ENCODE measurements at places on chromosomes 16 and 17. TPM values are rescaled to one million over a fixed set of nuclear protein-coding genes. Genes with fewer than 3 reads are reported as not detected.

DNA sequence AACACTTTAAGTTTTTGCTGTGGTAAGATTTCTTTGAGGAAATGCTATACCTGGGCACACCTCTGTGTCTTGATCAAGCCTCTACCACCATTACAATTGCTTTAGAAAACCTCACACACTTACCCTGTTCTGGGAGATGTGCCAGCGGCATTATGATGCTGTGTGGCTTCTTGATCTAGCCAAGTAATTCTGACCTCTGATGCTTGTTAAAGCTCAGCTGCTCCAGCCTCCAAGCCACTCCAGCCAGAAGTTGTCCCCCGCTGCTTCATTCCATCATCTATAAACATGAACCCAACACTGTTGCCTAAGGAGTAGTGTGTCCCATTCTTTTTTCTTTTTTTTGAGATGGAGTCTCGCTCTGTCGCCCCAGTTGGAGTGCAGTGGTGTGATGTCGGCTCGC is 60.1 kb downstream of the CYLD start:
- DNase-seq: no peak

DNA sequence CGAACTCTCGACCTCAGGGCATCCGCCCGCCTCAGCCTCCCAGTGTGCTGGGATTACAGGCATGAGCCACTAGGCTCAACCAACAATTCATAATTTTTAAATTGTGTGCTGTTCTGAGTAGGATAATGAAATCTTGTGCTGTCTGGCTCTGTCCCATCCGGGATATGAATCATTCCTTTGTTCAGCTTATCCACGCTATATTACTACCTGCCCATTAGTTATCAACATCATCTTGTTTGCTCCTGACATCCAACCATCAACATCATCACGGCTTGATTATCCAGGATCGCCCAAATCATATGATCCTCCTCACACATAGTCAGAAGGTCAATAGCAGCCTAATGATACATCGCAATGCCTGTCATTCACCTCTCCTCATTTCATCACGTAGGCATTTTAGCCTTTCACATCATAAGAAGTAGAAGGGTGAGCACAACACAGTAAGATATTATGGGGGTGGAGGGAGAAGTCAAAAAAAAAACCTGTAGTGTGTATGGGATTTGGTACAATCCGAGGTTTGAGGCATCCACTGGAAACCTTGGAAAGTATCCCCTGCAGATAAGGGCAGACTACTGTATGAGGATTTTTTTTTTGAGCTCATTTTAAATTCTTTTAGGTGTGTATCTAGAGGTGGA is 77.0 kb upstream of the SIAH1 start:
- no peak for DNase-seq

GRCh38 chr17:62713086-62713881 is 85.8 kb downstream of the MRC2 start:
- no peak for DNase-seq

- DNase-seq: peak; percentile 81
Observed at GRCh38 chr17:41801374-41802271, 10.1 kb downstream of the P3H4 start.

- no peak for DNase-seq
Observed at GRCh38 chr16:58276346-58276951, 18.4 kb downstream of the PRSS54 start.

DNA sequence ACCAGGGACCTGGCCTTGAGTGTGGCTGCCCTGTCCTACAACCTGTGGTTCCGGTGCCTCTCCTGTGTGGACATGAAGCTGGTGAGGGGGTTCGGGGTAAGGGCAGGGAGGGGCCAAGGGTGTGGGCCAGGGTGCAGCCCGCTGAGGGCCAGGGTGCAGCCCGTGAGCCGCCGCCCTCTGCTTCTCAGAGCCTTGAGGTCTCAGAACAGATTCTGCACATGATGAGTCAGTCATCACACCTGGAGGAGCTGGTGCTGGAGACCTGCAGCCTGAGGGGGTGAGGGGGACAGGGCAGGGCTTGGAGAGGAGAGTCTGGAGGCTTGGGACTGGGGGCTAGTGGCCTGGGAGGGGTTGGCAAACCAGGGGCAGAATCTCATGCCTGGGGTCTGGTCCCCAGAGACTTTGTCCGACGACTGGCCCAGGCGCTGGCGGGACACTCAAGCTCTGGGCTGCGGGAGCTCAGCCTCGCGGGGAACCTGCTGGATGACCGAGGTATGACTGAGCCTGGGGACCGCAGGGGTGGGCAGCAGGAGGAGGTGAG is 2.2 kb downstream of the CARMIL2 start:
- no peak for DNase-seq

GRCh38 chr16:56258508-56259424 is 67.5 kb downstream of the GNAO1 start:
- DNase-seq: no peak

- no peak for DNase-seq
Observed at GRCh38 chr17:71227841-71228240, 893.0 kb upstream of the SOX9 start.

GRCh38 chr17:38560503-38561318 is 45.0 kb downstream of the SRCIN1 start:
- DNase-seq: no peak

DNA sequence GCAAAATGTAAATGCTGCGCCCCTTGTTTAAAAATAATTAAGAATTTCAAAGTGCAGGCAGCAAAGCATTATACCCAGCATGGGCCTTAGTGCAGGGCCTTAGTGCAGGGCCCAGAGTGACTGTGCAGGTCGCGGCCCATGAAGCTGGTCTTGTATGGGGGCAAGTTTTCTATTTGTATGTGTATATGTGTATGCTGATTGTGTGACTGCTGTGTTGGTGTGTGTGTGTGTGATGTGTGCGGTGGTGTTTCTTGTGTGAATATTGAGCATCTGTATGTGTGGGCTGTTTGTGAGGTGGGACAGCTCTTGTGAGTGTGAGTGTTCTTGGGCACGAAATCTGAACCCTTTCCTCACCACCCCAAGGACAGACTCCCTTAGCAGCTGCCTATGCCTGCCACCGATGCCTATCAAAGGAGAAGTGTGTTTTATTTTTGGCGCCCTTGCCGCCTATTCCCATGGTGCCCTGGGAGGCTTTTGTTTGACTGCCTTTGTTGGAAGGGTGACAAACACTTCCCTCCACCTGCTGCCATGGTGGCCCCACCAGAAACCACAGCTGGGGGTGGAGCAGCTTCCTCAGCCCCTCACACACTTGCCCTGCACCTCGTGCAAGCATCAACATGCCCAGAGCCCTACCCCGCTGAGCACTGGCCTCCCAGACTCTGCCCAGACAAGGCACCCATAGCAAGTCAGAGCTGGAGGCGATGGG is 18.0 kb downstream of the CCR7 start:
- DNase-seq: peak; percentile 59

GRCh38 chr17:59401725-59402124 is 70.3 kb downstream of the YPEL2 start:
- no peak for DNase-seq

DNA sequence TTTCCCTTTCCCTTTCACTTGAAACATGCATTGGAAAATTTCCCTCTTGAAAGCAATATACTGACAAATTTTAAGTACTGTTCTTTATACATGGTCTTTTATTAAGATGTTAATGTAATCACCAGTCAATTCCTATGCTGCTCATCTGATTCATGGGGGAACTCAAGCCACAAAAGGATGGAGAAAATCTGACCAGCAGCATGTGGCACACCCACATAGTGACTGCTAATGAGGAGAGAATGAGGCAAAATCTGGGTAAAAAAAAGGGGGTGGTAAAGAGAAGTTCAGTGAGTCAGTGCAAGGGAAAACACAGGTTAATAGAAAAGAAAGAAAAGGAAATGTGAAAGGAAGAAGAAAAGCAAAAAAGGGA is 11.3 kb downstream of the RFFL start:
- DNase-seq: no peak

DNA sequence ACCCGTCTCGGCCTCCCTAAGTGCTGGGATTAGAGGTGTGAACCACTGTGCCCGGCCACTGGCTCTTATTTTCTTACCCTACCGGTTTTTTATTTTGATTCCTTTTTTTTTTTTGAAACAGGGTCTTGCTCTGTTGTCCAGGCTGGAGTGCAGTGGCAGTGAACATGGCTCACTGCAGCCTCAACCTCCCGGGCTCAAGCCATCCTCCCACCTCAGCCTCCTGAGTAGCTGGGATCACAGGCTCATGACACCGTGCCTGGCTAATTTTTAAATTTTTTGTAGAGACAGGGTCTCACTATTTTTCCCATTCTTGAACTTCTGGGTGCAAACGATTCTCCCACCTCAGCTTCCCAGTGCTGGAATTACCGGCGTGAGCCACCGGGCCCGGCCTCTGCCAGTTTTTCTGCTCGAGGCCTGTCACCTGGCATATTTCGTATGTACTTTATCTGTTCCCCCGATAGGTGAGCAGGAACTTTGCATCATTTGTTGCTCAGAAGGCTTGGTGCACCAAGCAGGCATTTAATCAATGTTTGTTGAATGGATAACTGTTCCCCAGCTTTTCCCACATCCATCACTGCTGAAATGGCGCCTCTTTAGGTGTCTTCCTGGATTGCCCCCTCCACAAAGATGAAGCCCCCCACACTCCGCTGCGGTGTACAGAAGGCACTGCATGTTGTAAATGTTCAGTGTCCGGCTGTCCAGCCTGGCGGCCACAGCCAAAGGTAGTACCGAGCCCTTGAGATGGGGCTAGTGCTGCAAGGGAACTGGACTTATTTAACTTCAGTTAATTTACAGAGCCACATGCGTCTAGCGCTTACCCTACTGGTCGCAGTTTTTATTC is 858 bp upstream of the TELO2 start:
- DNase-seq: no peak

GRCh38 chr17:73089322-73090317 is 2.9 kb downstream of the SLC39A11 start:
- peak; percentile 66 for DNase-seq

DNA sequence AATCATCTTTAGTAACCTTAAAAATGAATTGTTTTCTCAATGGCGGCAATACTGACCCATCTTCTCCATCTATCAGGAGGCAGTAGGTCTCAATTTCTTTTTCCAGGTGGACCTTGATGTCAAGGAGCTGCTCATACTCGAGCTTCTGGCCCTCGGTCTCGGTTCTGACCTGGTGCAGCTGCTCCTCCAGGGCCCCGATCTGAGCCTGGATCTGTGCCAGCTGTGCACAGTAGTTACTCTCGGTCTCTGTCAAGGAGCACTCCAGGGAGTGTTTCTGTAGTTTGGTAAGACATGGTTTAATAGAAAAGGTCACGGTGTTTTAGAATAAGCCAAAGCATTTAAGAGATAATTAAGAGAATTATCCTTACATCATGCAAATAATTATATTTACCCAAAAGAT is 4.9 kb downstream of the KRT27 start:
- DNase-seq: no peak

- no peak for DNase-seq
Observed at GRCh38 chr16:48011878-48012658, 143.7 kb downstream of the ABCC12 start.

DNA sequence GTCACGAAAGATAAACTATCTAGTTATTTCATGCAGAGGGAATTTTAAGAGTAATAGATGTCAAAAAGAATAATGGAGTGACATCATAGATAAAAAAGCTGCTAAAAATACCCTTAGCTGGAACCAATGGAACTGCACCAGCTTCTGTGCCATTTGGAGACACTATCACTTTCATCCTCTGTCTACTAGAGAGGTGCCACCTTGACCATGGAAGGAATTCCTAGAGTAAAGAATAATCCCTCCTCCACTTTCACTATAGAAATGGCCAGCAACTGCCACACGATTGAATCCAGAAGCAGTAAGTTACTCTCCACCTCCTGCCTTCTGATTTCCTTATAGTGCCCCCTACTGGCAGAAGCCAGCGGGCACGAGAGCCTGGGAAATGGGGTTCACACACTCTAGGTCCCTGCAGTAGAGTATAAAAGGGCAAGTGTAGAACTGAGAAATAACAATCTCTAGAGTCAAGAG is 2.8 kb upstream of the ALDH3A2 start:
- peak; percentile 82 for DNase-seq

DNA sequence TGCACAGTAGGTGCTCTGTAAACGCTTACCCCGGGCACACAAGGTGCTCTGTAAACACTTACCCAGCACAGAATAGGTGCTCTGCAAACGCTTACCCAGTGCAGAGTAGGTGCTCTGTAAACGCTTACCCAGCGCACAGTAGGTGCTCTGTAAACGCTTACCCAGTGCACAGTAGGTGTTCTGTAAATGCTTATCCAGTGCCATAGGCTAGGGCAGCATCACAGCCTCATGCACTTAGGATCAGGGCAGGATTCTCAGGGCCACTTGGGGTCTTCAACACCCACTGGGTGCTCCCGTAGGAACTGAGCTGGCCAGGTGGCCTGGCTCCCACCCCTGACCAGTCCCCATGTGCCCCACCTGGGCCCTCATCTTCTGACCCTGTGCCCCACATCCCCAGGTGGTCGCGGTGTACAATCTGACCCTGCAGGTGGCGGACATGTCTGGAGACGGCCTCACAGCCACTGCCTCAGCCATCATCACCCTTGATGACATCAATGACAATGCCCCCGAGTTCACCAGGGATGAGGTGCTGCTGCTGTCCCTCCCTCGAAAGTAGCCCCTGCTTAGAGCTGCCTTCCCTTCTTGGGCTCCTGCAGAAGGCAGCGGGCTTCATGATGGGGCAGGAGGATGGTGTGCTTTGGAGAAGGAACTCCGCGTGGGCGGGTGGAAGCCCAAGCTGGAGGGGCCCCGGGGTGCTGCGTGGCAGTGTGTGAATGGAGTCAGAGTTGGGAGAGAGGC is 13.1 kb downstream of the SLC22A31 start:
- DNase-seq: no peak

DNA sequence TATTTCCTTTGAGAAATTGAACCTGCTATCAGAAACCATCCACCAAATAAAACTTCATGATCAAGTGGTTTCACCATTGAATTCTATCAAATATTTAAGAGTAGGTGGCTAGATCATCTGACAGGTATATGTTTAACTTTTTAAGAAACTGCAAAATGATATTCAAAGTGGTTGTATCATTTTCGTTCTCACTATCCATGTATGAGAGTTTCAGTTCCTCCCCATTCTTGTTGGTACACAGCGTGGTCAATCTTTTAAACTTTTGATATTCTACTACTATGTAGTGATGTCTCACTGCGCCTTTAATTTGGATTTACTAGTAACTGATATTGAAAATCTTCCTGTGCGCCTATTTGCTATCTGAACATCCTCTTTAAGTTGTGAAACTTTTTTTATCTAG is 163.7 kb downstream of the CYB561 start:
- no peak for DNase-seq

CCL7 gene
- total RNA-seq: not detected

KRT32 gene
- total RNA-seq: not detected

APOH gene
- total RNA-seq: 3,947 TPM

SPG7 gene
- total RNA-seq: 68.1 TPM

ZNF750 gene
- total RNA-seq: 0.08 TPM

WDR45B gene
- 26.6 TPM for total RNA-seq

SHISA9 gene
- 0.05 TPM for total RNA-seq

RNFT1 gene
- total RNA-seq: 22.8 TPM

KCTD19 gene
- total RNA-seq: not detected

Data from left lobe of liver (tissue), 2 donors.